ENCODE measurements at places on chromosomes 3 and 15.

GRCh38 chr15:82838096-82838735 lies 28.8 kb downstream of the WHAMM start:
- DNase-seq, result no peak

GRCh38 chr3:191355406-191355805 lies 25.1 kb upstream of the UTS2B start:
- DNase-seq, result no peak

DNA sequence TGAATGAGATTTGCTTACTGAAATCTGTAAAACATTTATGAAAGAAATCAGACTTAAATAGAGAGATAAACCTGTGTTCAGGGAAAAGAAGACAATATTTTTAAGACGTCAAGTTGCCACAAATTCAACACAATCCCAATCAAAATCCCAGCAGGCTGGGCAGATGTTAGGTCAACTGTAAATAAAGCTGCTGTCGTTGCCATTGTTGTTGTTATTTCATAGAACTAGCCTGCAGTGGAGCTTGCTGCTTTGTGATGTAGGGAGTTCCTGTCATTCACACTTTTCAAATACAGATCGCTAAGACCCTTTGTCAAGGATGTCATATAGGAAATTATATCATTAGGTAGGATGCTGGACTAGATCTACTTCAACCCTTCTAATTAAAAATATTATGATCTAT lies 123.1 kb downstream of the NEO1 start:
- no peak for DNase-seq

GRCh38 chr3:171543759-171544300 lies 83.6 kb upstream of the TNIK start:
- DNase-seq, result no peak

GRCh38 chr3:14451844-14452739 lies 49.7 kb downstream of the SLC6A6 start:
- peak; percentile 92 for DNase-seq

GRCh38 chr15:99755692-99756409 lies 22.6 kb upstream of the LYSMD4 start:
- DNase-seq, result peak; percentile 75

- DNase-seq, result peak; percentile 65
Measured at GRCh38 chr3:27360113-27361078, 8.8 kb downstream of the NEK10 start.

Data from fibroblast of villous mesenchyme (primary cell).